ENCODE measurements at places on chromosomes 3 and 15. TPM values are rescaled to one million over a fixed set of nuclear protein-coding genes. Genes with fewer than 3 reads are reported as not detected.
A peak's percentile ranks its signal among the peaks of the same experiment; 100 is the strongest.

GRCh38 chr3:123605789-123606234 lies 21.0 kb upstream of the HACD2 start:
- H3K27ac ChIP-seq: peak overlapping the region; percentile 27
- no peak for DNase-seq
- no peaks in the 10 kb centered on the region for H3K27me3 ChIP-seq

- H3K36me3 ChIP-seq: no peaks in the 10 kb centered on the region
- H3K4me1 ChIP-seq: peaks cover 40% of the 10 kb centered on the region
- no peak for DNase-seq
- no peak overlapping the region for H3K27ac ChIP-seq
- H3K4me3 ChIP-seq: no peak overlapping the region
- H3K27me3 ChIP-seq: no peaks in the 10 kb centered on the region
Observed at GRCh38 chr15:66649235-66649984, 52.6 kb upstream of the SMAD6 start.

DNA sequence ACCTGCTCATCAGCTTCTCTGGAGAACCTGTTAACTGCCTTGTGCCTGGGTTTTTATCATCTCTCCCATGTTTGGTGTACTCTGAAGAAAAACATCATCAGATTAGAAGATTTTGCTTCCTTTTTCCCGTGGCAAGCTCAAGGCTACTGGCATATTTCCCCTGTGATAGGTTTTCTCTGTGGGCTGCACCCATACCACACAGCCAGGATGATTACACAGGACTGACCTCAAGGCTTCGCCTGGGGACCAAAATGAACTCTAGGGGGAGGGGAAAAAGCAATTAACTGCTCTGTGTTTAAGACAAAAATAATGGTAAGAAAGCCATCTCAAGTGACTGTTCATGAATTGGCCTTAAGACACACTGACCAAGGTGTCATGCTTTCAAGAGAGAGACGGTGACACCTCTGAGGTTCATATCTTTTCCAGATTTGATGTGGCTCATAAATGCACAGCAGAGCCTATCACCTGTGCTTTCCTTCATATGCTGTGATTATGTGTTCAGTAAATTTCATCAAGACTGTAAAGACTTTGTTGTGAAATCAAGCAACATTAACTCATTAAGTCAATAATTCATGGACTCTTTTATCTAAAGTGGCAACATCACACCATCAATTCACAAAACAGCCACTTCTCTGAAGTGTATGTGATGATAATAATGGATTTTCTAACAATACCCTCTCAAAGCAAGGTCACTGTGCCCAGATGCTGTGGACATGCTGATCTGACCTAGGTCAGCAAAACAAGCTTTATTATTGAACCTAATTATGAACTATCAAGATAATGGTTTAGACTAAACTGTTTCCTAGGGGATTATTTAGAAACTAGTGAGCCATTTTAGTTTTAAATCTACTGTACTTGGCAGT lies 427.9 kb downstream of the WDR72 start:
- H3K36me3 ChIP-seq: no peaks in the 10 kb centered on the region
- no peak for DNase-seq
- H3K4me3 ChIP-seq: no peak overlapping the region
- no peak overlapping the region for H3K27ac ChIP-seq
- no peaks in the 10 kb centered on the region for H3K27me3 ChIP-seq

DNA sequence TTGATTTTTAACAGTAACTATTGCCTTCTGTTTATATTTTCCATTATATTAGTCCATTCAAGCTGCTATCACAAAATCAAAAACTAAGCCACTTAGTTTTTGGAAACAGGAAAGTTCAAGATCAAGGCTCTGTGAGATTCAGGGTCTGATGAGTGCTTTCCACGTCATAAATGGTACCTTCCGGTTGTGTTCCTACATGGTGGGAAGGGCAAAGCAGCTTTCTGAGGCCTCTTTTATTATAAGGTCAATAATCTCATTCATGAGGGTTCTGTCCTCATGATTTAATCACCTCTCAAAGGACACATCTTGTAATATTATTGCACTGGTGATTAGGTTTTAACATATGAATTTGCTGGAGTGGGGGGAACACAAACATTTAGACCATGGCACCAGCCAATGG lies 152.0 kb downstream of the VGLL3 start:
- DNase-seq: no peak
- peaks cover 3% of the 10 kb centered on the region for H3K4me1 ChIP-seq
- no peaks in the 10 kb centered on the region for H3K27me3 ChIP-seq
- no peak overlapping the region for H3K4me3 ChIP-seq

DNA sequence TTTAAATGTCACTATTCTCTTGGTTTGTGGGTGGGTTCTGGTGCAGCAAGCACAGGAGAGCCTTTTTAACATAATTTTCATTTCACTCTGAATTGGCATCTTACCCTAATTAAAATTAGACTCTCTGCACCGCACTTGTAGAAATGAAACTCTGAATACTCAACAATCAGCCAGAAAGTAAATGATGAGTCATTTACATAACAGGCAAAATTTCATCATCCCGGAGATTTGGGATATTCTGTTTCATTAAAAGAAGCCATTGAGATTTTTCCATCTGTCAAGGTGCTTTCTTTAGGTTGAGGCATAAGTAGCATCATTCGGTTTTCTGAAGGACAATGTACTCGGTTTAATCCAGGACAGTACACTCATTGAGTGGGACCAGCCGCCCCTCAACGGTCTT lies 111.0 kb downstream of the RFTN1 start:
- peaks cover 28% of the 10 kb centered on the region for H3K4me1 ChIP-seq
- peak overlapping the region; percentile 34 for H3K4me3 ChIP-seq
- H3K36me3 ChIP-seq: no peaks in the 10 kb centered on the region
- peak; percentile 82 for DNase-seq

DNA sequence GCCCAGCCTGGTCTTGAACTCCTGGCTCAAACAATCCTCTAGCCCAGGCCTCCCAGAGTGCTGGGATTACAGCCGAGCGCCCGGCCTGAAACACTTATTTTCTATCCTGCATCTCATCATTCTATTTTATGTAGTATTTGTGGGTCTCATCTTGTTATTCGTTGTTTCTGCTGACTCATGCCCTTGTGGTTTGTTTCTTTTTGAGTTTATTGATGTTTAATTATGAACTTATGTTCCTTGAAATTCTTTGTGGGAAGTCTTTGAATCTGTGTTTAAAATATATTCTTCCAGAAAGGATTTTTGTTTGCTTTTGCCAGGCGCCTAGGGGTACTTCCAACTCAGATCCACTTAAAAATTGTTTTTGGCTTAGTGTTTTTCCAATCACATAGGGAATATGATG lies 78.3 kb upstream of the C15orf39 start:
- peak; percentile 95 for DNase-seq
- no peaks in the 10 kb centered on the region for H3K36me3 ChIP-seq
- H3K4me3 ChIP-seq: no peak overlapping the region
- H3K4me1 ChIP-seq: peaks cover 7% of the 10 kb centered on the region

GRCh38 chr3:50652709-50653108 lies 22.0 kb upstream of the DOCK3 start:
- no peaks in the 10 kb centered on the region for H3K4me1 ChIP-seq
- H3K4me3 ChIP-seq: no peak overlapping the region
- DNase-seq: no peak
- H3K27me3 ChIP-seq: no peaks in the 10 kb centered on the region

Gene BFSP2
- total RNA-seq: not detected

Data from osteoblast (primary cell).